ENCODE measurements at places on chromosomes 6 and 20.
A peak's percentile ranks its signal among the peaks of the same experiment; 100 is the strongest.

DNA sequence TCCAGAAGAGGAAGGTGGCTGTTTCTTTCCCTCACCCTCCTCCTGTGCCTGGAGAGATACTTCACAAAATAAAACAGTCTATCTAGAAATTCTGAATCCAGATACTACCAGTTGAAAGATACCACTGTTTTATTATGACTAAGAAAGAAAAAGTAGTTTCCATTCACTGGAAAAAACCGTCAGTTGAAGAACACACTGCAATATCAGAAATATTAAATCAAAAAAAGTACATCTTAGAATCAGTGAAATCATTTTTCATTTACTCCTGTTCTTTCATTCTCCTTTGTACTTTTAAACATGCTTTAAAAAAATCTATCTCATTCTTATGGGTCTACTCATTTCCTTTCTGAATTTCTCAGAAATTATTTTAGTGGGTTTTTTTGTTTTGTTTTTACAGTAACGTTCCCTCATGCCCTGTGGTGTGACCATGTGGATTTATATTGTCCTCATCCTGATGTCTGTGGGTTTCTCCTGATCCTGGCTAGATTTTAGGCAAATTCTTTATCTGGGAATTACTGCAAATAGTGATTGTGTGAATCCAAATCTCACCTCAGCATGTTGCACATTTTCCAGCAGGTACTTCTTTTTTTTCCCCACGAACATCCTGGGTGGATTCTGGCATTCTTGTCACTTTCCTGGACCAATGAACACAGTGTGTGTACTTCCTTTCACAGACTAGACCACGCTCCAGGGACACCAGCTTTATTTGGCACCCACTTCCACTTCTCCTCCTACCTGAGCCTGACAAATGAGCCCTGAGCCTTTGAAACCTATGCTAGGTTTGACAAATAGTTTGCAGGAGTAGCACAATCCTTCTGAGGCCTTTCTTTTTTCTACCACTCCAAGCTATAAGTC is 114.0 kb upstream of the LAMP5 start:
- no peak for DNase-seq

DNA sequence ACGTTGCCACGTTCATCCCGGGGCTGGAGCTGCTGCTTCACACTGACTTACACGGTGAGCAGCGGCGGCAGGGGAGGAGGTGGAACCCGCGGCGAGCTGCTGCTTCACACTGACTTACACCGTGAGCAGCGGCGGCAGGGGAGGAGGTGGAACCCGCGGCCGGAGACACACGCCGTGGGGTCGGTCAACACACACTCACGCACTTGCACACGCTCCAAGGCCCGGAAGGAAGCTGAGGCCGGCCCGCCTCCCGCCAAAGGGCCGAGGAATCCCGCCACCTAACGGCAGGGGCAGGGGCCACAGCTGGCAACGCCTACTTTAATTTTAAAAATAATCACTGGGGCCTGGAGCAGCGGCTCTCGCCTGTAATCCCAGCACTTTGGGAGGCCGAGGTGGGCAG is 94.4 kb upstream of the FOXC1 start:
- DNase-seq = no peak

GRCh38 chr6:148743476-148743875 is 3.4 kb upstream of the UST start:
- no peak for DNase-seq

DNA sequence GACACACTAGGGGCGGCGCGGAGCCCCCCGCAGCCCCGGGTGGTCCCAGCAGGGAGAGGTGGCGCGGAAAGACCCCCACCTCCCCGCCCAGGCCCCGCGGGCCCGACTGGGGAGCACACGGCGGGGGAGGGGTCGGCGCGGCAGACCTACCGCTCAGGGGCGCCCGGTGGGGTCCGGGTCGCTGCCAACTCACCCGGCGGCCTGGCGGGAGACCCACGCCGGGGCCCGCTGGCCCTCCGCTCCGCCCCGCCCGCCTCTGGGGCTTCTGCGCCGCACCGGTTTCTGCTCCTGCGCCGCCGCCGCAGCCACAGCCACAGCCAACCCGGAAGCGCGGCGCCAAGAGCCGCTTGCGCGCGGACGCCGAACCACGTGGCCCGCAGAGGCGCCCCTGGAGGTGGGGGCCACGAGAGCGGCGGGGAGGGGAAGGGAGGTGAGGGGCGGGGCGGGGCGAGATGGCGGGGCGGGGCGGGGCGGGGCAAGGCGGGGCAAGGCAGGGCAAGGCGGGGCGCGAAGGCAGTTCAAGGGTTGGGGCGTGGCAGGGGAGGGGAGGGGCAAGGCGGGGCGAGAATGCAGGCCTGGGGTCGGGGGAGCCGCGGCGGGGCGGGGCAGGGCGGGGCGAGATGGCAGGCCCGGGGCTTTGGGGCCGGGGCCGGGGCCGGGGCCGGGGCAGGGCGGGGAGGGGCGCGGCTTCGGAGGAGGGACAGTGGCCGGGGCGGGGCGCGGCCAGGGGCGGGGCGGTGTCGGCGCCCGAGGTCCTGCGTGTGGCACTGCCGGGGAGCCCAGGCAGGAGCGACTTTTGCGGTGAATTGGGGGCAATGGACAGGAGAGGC is at the start of gene ZBTB24:
TSS of gene ZBTB24 (minus strand) at position 315 of the 830 bp plus-strand sequence. CDS start 1,193 bp downstream, outside the sequence.
- DNase-seq = peak; percentile 92

DNA sequence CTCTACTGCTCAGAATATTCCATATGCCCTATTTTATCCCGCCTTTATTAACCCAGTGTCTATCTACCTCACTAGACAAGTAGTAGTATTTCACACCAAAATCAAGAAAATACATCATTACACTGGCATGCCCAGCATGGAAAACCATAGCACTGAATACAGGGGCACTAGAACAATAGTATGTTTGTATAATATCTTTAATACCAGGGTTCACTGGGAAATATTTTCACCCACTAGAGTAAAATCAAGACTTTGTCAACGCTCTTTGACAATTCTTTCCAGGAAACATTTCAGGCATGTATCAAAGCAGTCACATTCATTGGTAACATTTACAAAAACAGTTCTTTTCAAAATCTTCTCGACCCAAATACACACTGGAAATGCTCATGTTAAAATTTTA is 119.3 kb upstream of the BEND6 start:
- no peak for DNase-seq

GRCh38 chr6:91480402-91480801 is 893.5 kb upstream of the MAP3K7 start:
- DNase-seq = no peak

DNA sequence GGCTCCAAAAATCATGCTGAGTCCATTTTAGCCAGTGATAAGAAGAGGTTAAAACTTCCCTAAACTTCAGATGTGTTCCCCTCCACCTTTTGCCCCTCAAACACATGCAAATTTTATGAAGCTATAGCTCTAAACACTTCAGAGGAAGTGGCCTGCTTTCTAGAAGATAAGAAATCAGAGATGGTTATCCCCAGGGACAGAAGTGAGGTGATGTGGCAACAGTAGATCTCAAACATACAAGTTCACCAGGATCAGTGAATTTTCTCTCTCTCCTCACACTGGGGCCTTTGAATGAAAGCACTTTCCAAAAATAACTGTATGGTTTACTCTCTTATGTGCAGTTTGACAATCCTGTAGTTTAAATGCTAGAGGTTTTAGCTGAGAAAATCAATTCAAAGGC is 332.0 kb downstream of the BTBD9 start:
- DNase-seq = no peak

DNA sequence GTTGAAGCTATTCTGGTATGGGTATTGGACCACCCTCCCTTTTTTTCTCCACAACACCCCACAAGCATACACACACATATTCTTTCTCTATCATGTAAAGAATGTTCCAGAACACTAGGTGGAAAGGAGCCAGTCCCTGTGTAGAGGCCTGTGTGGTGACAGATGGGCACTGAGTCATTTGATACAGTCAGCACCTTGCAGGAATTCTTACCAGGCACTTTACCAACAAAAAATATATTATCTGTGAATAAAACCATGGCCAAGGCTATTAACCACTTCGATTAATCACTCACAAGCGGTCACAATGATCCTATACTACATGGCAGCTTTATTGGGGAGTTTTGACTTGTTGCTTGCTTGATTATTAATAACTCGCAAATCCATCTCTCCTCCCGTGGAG is 149.5 kb downstream of the BFSP1 start:
- DNase-seq = no peak

DNA sequence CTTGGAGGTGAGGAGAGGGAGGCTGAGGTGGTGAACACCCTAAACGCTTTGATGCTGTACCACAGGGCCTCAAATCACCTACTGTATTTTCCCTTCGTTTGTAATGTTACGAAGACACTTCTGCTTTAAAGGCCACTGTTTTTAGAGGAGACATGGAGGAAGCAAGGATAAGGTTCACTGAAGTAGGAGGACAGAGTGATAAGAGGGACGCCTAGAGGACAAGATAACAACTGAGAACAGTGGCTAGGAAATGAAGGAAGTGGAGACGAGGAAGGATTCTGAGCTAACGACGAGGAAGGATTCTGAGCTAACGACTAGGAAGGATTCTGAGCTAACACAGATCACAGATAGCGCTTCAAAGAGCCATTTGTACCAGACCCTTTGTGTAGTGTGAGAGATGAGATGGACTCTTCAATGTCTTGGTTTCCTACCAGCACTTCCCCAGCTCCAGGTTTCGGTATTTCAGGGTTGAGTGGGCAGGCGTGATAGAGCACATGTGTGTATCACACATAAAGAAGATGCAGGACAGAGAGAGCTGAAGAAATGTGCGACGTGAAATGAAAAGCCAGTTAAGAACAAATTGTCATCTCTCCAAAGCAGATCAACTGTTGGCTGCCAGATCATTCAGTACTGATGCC is 7.5 kb downstream of the SF3B5 start:
- DNase-seq = no peak

GRCh38 chr20:3128275-3128984 is 31.2 kb downstream of the FASTKD5 start:
- DNase-seq = no peak

- DNase-seq = no peak
Observed at GRCh38 chr6:166932116-166932515, 24.2 kb downstream of the RNASET2 start.

GRCh38 chr6:3372912-3373554 is 83.8 kb downstream of the SLC22A23 start:
- no peak for DNase-seq
